ENCODE measurements at places on chromosomes 11 and 22.

GRCh38 chr22:24803064-24803542, 2.9 kb upstream of the SGSM1 start:
- no peak for DNase-seq

DNA sequence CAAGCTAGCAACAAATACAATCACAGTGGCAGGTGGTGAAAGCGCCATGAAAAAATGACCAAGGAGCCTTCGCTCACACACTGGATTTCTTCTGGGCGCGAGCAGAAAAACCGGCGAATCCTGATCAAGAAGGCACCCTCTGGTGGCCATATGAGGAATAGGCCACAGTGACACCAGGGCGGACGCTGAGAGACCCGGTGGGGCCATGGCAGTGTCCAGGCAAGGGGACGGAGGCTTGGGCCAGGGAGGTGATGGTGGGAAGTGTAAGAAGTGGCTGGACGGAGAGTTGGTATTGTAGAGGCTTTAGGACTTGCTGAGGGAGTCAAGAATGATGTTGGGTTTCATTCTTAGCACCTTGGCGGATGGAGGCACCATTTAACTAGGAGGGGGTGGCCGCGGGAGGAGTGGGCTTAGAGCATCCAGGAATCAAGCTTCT, 16.9 kb upstream of the RAC2 start:
- DNase-seq = peak; percentile 38

DNA sequence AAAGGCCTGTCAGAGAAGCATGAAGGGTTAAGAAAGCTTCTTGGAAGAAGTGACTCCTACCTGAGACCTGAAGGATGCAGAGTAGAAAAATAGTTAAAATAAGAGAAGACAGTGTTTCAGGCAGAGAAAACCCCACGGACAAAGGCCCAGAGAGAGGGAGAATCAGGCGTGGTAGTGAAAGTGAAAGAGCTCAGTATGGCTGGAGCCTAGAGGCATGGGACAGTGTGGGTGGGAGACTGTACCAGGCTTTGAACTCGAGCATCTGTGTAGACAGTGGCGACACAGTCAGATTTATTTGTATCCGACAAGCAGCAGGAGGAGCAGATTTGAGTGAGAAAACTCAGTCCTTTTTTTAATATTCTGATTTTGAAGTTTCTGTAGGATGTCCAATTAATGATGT, 360.0 kb downstream of the OPCML start:
- no peak for DNase-seq

DNA sequence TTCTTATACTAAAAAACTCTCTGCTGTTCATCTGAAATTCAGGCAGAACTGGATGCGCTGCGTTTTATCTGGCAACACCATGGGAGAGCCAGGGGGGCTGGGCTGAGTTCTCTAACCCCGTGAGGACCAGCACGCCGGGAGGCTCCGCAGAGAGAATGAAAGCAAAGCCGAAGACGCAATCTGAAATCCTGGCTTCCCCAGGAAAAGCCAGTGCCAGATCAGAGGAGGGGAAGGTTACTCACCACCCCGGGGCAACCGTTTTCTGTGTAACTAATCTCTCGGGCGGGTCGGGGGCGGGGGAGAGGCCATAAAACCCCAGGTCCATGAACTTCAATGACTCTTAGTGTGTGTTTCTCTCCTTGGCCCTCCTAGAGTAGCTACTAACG, 99.4 kb downstream of the SHANK2 start:
- DNase-seq = peak; percentile 43

GRCh38 chr11:11351042-11351586, 1.9 kb downstream of the CSNK2A3 start:
- DNase-seq = no peak

DNA sequence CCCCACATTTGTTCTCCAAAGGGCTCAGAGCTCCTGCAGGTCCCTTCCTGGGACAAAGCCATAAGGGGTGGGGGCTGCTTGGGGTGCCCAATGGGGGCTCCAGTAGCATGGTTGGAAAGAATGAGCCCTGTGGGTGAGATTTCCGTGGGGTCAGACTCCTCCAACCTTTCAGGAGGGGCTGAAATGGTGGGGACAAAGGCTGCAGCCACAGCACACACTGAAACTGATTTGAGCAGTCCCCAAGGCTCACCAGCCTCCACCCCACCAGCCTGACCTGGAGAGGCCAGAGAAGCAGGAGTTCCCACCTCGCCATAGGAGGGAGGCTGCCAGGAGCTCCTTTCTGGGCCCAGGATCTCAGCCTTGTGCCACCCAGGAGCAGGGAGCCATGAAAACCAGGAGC, 69.2 kb downstream of the MN1 start:
- DNase-seq = no peak

DNA sequence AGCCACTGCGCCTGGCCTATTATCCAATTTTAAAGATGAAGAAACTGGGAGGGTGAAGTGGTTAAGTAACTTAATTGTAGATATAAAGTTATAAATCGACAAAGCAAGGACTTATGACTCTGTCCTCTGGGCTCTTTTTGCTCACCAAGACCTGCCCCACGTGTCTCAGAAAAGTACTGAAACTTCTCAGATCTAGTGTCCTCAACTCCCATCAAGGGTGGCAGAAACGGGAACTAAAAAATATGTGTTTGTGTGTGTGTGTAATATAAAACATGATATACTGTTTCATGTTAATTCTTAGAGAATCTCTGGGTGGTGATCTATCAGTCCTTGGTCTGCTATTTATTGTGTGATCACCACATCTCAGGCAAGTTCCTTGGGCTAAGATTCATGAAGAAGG, 104.9 kb downstream of the GAB2 start:
- DNase-seq = no peak

GRCh38 chr11:115766561-115766960, 262.3 kb upstream of the CADM1 start:
- no peak for DNase-seq

DNA sequence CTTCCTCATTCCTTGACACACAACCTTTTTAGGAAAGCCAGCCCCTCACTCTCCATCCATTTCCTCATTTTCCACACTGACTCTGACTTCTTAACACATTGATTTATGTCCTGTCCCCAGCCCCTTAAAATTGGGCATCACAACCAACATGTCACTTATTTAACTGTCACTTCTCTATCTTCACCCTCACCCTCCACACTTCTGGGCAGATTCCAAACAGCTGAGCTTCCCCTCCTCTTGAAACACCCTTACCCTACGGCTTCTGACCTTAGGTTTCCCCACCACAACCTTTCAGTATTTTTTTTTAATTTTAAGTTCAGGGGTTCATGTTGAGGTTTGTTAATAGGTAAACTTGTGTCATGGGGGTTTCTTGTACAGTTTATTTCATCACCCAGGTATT, 696.3 kb downstream of the DLG2 start:
- DNase-seq = no peak

GRCh38 chr11:94785509-94785908, 17.4 kb downstream of the AMOTL1 start:
- no peak for DNase-seq

- DNase-seq = peak; percentile 73
Observed at GRCh38 chr11:94895971-94896370, 77.4 kb downstream of the CWC15 start.

Measured in astrocyte of the spinal cord (primary cell).